Fibroblast of villous mesenchyme (primary cell): ENCODE measurements at places on chromosomes 5 and 9.
A peak's percentile ranks its signal among the peaks of the same experiment; 100 is the strongest.

- DNase-seq = no peak
Measured at GRCh38 chr5:155460501-155460931, 447.0 kb downstream of the KIF4B start.

DNA sequence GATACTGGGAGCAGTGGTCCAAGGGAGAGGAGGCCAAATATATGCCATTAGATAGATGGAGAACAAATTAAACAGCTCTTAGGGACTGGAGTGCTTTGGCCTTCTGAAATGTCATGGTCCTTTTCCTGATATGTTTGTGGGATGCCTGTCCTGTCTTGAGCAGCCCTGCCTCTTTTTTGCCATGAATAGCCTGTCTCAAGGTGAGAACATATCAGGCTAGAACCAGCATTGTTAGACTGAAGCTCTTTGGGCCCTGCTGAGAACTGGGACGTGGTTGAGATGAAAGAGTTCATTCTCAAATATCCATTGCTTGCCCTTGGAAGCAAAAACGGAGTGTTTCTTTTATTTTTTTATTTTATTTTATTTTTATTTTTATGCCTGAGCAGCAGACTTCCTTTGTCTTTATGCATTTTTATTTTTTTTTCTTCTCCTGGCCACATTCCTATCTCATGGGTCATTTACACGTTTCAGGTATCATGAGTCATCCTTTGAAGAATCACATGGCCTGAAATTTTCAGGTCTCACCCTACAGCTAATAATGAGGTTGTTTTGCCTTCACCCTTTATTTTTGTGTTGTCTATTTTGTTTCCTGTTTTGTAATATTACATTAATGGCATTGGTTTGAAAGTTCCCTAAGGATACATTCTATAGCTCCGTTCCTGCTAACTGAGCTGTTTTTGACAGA lies 371.4 kb downstream of the PSAT1 start:
- no peak for DNase-seq

- peak; percentile 65 for DNase-seq
Measured at GRCh38 chr5:55226027-55226933, 835 bp downstream of the MCIDAS start.

DNA sequence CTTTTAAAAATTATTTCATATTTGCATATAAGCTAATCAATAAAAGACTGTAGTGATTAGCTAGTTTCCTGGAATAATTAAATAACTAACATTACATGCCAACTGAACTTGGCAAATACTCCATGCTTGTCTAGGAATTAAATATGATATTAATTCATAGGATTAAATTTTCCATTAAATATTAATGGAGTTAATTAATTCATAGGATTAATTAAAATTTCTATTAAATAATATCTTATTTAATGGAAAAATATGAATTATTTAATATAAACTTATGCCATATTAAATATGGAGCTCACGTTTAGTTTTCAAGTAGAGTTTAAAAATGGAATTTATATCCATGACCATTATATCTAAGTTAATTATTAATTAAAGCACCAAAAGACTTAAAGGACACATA lies 517.8 kb upstream of the DAB2 start:
- no peak for DNase-seq

GRCh38 chr5:168851902-168852321 lies 272.7 kb upstream of the PANK3 start:
- DNase-seq = peak; percentile 63

DNA sequence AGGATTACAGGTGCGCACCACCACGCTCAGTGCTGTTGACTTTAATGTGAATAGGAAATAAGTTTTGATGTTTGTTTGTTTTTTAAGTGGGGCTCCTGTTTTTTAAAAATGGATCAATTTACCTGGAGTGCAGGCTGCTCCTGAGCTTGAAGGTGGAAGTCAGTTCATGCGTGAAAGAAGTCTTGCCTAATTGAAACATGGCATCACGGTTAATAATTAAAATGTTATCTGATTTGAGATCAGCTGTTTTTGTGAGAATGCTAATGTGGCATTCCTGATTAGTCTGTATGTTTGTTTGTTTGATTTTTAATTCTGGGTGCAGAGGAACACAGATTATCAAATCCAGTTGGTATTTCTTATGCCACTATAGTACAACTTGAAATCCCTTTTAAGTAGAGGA lies 6.5 kb downstream of the SFXN1 start:
- no peak for DNase-seq

- no peak for DNase-seq
Measured at GRCh38 chr9:126383406-126384046, 56.9 kb downstream of the MVB12B start.

DNA sequence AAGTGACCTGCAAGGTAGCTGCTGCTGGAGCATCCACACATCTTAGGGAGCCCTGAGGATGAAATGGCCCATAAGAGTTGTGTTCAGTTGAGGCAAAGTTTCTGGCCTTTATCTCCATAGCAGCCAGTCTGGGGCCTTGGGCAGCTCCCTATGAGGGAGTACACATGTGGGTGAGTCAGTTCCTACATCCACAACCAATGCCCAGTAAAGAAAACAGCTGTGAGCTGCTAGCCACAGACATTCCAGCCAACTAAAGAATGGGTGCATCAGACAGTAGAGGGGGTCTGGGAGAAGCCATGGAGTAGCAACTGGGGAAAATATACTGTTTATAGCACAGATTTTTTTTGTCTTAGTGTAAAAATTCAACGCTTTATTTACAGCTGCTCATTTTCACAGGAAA lies 720.7 kb downstream of the TLE1 start:
- DNase-seq = peak; percentile 52

DNA sequence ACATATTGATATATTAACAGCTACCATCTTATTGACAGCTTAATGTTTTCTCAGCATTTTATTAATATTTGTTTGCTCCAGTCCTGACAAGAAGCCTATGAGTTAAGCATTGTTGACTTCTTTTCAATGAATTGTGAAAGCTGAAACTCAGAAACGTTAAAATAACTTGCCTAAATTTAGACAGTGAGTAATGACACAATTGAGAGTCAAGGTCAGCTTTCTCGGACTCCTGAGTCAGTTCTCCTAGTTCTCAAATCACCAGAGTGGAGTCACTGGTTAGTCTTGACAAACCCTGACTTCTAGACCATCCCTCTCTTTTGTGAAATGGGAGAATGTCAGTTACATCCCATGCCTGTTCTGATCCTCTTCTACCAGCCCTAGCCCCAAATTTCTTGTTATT lies 222.7 kb upstream of the ACO1 start:
- DNase-seq = no peak

DNA sequence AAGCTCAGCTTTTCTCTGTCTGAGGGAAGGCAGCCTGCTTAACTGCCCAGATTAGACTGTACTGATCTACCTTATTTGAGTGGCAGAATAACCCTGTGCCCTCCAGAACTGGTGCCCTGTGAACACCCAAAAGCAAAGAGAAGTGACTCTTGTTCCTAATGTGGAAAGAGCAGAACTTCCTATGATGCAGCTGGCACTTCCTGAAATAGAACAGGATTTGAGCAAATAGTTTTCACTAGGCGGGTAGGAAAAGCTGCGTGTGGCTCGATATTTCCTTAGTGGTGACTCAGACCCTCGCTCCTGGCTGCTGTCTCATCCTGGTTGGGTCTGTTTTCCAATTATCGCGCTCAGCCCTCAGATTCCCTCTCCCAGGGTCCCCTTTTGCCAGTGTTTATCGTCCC lies 89.9 kb downstream of the SH3TC2 start:
- DNase-seq = peak; percentile 67

DNA sequence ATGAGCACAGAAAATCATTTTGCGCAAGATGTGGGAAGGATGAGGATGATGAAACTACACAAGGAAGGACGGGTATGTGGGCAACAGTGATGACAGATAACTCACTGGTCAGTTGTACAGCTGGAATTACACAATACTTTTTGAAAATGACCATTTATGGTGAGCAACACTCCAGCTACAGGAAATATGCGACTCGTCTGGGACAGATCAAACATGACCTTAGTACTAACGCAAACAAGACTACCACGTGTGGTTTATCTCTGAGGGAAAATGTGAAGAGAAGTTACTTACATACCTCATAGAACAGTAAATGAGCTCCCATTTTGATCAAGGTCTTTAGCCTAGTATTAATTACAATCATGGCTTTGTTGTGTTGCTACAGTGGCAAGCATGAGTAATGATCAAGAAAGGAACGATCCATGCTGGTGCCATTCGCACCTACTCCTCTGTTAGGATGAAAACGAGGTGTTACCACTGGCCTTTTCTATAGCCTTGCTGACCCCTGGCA lies 456.9 kb downstream of the BNC2 start:
- peak; percentile 100 for DNase-seq

DNA sequence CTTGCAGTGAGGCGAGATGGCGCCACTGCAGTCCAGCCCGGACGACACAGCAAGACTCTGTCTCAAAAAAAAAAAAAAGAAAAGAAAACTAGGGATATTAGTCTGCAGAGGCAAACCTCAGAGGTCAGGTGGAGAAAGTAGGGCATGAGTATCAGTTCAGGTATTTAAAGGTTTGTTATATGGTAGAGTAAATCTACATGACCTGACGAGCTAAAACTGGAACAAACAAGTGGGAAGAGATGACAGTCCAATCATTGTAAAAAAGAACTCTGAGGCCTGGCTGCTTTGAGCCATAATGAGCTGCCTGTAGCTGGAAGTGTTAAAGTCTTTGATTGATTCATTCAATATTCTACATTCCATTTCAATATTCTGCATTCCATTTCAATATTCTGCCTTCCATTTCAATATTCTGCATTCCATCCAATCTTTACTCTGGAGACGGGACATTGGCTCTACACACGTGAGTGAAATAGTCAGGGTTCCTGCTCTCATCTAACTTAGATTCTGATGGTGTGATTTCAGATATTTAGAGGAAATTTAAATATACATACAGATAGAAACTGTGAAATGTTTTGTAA lies 28.9 kb upstream of the GRAMD2B start:
- DNase-seq = no peak

DNA sequence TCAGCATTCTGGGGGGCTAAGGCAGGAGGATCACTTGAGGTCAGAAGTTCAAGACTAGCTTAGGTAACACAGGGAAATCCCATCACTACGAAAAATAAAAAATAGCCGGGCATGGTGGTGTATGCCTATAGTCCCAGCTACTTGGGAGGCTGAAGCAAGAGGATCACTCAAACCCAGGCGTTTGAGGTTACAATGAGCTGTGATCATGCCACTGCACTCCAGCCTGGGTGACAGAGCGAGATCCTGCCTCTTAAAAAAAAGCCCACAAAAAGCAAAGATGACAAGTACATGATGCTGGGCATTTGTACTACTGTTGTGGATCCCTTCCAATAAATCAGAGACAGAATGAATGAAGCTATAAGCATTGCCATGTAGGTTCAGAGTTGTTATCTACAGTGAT lies 320.1 kb upstream of the PANK3 start:
- DNase-seq = no peak

DNA sequence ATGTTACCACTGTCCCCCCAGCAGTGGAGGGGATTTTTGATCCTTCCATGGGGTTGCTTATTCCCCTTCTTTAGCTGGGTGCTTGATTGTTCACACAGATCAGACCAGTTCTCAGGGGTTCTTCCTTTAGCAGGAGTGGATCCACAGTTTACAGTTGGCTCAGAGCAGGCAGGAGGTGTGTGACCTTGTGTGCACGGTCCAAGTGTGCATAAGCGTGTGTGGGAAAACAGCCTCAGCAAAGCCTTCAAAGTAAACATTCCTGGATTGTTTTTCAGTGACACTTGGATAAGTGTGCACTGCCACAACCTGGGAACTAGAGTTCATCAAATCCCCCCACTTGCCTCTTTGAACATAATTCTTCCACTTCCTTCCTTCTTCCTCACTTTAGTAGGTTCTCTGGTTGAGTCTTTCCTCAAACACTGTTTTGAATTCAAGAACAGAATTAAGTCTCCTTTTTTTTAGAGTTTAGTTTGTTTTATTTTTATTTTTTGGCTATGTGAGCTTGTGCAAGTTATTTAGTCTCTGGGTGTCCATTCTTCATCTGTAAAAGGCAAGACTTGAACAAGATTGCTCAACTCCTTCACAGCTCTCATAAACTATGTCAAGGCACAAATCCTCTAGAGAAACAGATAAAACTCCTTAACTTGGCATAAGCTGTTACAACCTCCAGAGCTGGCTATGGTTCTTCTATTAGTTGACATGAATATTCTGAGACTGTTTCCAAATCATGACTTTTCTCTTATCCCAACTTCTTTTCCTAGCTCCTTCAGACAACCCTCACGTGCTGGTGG lies 78.0 kb downstream of the OSMR start:
- peak; percentile 93 for DNase-seq
